ENCODE measurements at places on chromosomes 11 and 22.

- no peak for DNase-seq
Measured at GRCh38 chr22:36002718-36003260, 25.8 kb downstream of the RBFOX2 start.

DNA sequence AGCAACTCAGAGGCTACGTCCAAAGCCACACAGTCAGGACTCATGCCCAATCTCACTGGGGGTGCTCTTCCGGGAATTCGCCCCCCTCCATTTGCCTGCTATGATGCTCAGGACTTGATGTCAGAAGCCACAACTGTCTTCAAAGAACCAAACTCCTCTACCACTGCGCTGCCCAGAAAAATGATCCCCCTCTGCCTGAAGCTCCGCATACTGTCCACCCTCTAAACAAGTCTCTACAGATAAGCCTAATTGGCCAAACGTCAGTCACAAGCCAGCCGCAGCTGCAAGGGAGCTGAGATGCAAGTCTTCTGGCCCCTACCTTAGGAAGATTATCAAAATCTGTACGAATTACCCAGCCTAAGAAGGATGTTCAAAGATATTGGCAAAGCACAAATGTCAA is 294.6 kb downstream of the BUD13 start:
- no peak for DNase-seq

GRCh38 chr22:18085188-18085587 is 7.4 kb downstream of the PEX26 start:
- DNase-seq: no peak

DNA sequence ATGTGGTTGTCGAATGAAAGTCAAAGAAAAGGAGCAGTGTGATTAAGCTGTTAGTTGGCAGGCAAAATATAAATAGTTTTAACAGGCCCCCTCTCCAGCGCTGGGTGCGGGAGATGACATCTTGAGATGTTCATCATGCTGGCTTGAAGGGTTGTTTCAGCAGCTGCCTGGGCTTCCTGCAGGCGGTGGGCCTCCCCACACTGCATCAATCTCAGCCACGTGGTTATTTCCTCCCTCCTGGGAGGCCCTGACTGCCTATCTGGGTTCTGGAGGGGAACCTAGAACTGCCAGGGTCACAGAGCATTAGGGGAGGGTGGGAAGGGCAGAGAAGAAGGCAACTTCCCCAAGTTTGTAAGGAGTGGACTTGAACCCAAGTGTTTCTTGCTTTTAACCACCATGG is 173.3 kb upstream of the SYT13 start:
- DNase-seq: no peak

GRCh38 chr11:85105868-85106267 is 521.3 kb downstream of the DLG2 start:
- no peak for DNase-seq

GRCh38 chr22:48581205-48581766 is 1246.4 kb downstream of the BRD1 start:
- DNase-seq: no peak

GRCh38 chr11:102410382-102410784 is 42.2 kb downstream of the TMEM123 start:
- no peak for DNase-seq

GRCh38 chr11:16786131-16786530 is 47.7 kb downstream of the C11orf58 start:
- DNase-seq: no peak

- DNase-seq: no peak
Measured at GRCh38 chr11:126489836-126490660, 134.6 kb downstream of the ST3GAL4 start.

DNA sequence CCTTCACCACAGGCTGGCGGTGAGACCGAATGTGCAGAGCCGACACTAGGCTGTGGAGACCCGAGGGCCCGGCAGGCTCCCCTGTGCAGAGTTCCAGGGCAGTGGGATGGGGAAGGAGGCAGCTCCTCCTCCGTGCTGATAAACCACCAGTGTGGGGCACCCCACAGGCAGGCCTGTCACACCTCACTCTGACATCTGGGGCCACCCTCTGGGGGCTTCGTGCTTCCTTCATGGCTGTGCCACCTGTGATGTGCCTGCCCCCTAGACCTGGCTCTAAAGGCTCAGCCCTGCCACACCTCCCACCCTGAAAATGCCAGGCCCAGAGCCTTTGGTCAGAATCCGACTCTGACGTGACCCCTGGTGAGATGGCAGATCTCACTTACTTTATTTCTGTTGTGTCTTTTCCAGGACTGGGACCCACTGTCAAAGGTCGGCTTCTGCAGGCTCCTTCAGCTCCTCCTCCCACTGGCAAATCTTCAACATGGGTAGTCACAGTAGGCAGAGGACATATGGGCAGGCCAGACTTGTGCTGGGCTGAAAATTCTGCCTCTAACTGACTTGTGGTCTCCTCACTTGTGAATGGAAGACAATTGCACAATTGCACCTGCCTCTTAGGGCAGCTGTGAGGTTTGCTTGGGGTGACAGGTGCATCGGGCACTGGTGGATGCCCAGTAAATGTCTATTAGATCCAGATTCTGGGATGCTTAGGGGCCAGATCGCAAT is 46.2 kb upstream of the TSKU start:
- no peak for DNase-seq

GRCh38 chr11:94794287-94795168 is 26.4 kb downstream of the AMOTL1 start:
- peak; percentile 38 for DNase-seq

DNA sequence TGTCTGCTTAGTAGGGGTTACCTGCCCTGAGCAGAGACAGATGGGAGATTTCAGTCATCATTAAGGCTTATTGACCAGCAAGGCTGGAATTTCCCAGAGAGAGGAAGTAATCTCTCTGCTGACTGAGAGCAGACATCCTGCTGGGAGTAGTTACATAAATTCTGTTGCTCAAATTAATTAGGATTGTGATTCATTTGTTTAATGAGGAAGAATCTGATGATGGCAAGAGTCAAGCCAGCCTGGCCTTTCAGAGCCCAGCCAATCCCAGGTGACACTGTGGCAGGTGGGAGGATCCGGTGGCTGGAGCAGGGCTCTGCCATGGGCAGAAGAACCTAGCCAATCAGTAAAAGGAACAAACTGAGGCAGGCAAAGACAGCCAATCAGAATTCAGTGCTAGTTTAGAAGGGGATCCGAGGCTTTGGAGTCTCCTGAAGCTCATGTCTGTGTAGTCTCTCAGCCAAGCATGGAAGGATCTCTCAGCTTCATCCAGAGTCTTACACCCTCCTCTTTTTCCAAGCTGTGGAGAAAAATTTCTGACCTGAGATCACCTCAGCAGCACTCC is 61.2 kb upstream of the CHST1 start:
- no peak for DNase-seq

DNA sequence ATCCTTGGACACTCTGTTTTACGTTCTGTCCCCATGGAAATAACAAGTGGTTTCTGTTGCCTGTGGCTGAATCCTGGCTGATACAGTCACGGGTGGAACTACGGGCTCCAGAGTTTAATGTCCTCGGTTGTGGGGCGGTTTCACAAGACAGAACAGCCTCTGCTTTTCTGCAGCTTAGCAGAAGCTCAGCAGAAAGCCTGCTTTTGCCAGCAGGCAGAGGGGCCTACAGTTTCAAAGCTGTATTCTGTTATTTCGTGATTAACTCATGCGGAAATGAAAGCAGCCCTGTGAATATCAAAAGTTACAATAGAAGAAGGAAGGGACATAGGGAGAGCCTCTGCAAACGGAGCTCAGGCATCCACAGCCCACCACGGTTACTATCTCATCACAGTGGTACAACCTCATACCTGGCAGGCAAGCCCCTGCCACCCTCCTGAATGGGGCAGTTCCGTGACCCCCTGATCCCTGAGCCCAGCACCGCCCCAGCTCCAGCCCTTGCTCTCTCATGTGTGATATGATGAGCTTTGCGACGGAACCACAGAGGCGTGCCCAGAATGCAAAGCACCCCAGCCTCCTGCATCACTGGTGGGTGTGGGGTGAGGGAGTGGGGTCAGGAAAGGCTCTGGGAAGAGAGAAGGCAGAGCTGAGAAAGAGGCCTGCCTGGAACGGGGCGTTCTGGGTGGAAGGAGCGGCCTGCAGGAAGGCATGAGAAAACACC is 360.6 kb downstream of the BRD1 start:
- no peak for DNase-seq

DNA sequence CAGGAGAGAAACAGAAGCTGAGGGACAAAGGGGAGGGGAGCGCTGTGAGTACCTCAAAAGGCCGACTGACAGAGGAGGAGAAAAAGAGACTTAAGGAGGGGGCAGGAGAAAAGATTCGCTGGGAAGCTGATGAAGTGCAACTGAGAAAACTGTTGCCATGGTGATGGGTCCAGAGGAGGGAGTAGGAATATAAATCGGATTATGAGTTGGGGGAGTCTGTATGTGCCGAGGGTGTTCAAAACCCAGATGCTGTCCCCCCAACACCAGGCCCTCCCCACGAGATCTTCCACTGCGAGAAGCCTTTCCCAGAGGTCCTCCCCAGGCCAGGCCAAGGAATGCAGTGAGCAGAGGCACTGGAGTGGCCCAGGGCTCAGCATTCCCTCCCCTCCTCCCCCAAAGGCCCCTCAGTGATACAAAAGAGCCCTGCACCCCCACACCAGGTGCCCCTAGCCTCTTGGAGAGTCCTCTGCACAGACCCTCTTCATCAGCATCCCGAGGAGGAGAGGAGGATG is 13.7 kb upstream of the BCL9L start:
- DNase-seq: no peak

GRCh38 chr11:58576887-58577471 is 1.3 kb upstream of the LPXN start:
- DNase-seq: no peak

DNA sequence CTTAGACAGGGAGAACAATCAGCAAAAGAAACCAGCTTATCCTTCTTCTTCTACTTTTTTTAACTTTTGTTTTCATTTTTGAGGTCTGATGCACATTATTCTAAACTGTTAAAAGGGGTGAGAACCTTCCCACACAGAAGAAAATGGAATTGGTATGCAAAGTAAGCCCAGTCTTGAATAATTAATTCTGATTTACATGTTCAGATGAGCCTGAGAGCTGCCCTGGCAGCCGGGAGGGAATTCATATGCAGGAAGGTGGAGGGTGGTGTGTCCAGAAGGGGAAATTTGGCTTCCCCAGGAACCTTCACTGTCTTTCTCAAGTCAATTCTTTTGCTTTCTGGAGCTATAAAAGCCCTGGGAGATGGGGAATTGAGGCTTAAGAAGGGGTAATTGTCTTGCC is 181.0 kb downstream of the INSC start:
- DNase-seq: no peak

- DNase-seq: peak; percentile 67
Measured at GRCh38 chr22:38927033-38927781, 30.2 kb upstream of the APOBEC3A start.

DNA sequence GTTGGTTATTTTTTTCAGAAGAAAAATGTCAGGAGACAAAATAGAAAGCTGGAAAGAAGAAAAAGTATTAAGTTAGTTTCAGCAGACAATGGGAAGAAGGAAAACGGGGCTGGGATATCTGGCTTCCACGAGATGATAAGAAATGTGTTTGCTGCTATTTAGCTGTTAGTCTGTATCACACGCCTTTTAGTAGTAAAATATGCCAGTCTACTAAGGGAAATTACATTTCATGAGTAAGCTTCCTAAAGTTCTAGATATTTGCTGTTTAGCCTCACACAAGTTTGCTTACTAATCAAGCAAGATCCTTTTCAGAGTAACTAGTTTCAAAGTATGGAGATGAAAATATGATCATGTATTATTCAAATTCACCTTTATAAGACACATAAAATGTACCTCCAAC is 1.5 kb downstream of the OR51B4 start:
- DNase-seq: no peak

GRCh38 chr11:22730319-22730718 is 63.9 kb downstream of the GAS2 start:
- DNase-seq: no peak

GRCh38 chr22:38570779-38571364 is 889 bp upstream of the DMC1 start:
- DNase-seq: peak; percentile 11

- DNase-seq: no peak
Measured at GRCh38 chr11:75133976-75134375, 16.9 kb upstream of the SLCO2B1 start.

GRCh38 chr11:12673924-12674570 is at the start of gene TEAD1:
Gene TEAD1 (plus strand): TSS chr11:12674421.
- peak; percentile 98 for DNase-seq

- no peak for DNase-seq
Measured at GRCh38 chr11:116376547-116376946, 396.2 kb downstream of the BUD13 start.

DNA sequence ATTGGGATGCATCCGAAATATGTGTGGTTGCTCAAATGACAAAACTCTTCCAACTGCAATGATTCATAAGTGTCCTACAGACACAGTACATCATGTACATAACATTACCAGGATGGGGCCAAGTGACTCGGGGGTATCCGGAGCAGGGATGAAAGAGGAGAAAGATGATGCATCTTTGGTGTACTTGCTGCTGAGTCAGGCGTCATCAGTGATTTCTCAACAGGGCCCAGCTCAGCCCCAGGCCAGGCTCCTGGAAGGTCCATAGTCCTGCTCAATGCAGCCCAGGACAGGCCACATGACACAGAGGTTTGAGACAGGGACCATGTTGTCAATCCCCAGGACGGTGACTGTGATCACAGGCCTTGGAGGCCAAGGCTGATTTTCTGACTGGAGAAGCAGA is 59.3 kb downstream of the GGTLC2 start:
- no peak for DNase-seq

GRCh38 chr11:69355346-69355940 is 61.5 kb downstream of the MYEOV start:
- no peak for DNase-seq

- no peak for DNase-seq
Measured at GRCh38 chr22:50529897-50530579, at the start of gene TYMP. Gene TYMP (minus strand): TSS chr22:50530012. CDS start chr22:50529709, 303 bp downstream.

DNA sequence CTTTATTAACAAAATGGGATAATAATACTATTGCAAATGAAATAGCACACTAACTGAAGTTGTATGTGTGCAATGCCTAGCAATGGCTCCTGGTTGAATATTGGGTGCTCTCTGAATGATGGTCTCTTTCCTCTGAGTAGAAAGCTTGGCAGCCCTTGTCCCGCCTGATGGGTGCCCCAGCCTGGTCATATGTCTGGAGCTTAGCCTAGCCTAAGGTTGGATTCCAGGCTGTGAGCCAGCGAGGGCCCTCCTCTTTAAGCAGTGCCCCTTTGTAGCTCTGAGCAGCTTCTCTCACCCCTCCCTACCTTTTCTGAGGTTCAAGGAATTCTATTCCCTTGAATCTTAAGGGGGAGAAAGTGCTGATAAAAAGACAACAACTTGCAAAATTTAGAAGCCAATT is 499.9 kb downstream of the NTM start:
- DNase-seq: no peak

DNA sequence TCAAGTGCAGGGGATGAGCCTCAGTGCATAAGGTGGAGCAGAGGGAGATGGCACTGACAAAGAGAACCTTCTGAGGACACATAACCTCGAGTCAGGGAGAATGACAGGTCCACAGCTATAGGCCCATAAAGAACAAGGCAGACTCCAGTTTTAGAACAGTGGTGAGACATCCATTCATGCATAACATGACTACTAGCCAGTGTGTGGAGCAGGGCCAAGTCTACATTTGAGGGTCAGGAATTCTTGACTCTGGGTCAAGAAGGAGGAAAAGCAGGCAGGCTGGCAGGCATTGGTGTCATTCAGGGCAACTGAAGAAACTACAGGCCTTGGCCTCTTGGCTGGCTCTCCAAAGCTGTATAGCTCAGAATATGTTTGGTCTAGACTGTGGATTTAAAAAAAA is 54.9 kb downstream of the MTNR1B start:
- DNase-seq: no peak

- no peak for DNase-seq
Measured at GRCh38 chr11:126133901-126134300, 71.2 kb upstream of the CDON start.

Measured in 8988T (cell line).